K562 (cell line): ENCODE measurements at places on chromosomes 5 and 9. TPM values are rescaled to one million over a fixed set of nuclear protein-coding genes. Genes with fewer than 3 reads are reported as not detected.

The TAF11L10 gene
- total RNA-seq, result 0.53 TPM in 1 of 2 replicates, not detected in the other

The SAPCD2 gene
- 72.1 and 78.8 TPM in 2 replicates for total RNA-seq

The SHOC1 gene
- not detected in 2 replicates for total RNA-seq

DNA sequence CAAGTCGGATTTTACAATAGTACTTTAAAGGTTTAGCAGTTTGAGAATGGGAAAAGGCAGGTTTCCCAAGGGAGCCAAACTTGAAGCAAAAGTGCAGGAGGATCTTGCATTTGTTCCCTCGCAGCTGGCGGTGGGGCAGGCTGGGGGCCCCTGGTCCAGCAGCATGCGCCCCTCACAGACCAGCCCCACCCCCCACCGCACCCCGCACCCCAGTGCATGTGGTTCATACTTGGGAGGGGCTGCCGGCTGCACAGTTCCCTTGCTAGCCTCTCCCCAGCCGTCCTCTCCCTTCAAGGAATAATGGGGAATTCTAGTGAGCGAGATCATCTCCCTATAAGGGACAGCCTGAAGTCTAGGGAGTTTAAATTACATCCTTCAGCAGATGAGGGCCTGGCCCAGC, 273.1 kb upstream of the IRX2 start:
- DNase-seq, result no peak
- H3K36me3 ChIP-seq, result no peaks in the 10 kb centered on the region
- no peak overlapping the region for H3K4me3 ChIP-seq
- no peak overlapping the region for H3K27ac ChIP-seq
- H3K4me1 ChIP-seq, result no peaks in the 10 kb centered on the region; the same call in 1 of the 2 replicates

The NTNG2 gene
- total RNA-seq, result 0.09 and 0.42 TPM in 2 replicates

GRCh38 chr5:150043657-150044328, 42.6 kb downstream of the CSF1R start:
- no peaks in the 10 kb centered on the region for H3K27me3 ChIP-seq
- H3K27ac ChIP-seq, result 0 out of 3 replicates have a peak overlapping the region, but pooled peaks have one; percentile 3
- H3K4me1 ChIP-seq, result peaks cover 4% of the 10 kb centered on the region; the same call in 1 of the 2 replicates
- no peak overlapping the region for H3K4me3 ChIP-seq
- DNase-seq, result no peak

GRCh38 chr9:124254261-124254682, 3.5 kb upstream of the NEK6 start:
- no peaks in the 10 kb centered on the region for H3K36me3 ChIP-seq
- no peak for DNase-seq
- H3K27ac ChIP-seq, result no peak overlapping the region
- H3K27me3 ChIP-seq, result peaks cover 12% of the 10 kb centered on the region

GRCh38 chr5:159005062-159005461, 94.7 kb downstream of the EBF1 start:
- no peak overlapping the region for H3K27ac ChIP-seq
- no peaks in the 10 kb centered on the region for H3K27me3 ChIP-seq
- H3K36me3 ChIP-seq, result no peaks in the 10 kb centered on the region
- no peak overlapping the region for H3K4me3 ChIP-seq
- H3K4me1 ChIP-seq, result no peaks in the 10 kb centered on the region
